Right ventricle myocardium inferior (tissue), 1 donor: ENCODE measurements at places on chromosomes 13 and 19. TPM values are rescaled to one million over a fixed set of nuclear protein-coding genes. Genes with fewer than 3 reads are reported as not detected.
A peak's percentile ranks its signal among the peaks of the same experiment; 100 is the strongest.

GDF15 gene
- total RNA-seq: 0.46 TPM

DNA sequence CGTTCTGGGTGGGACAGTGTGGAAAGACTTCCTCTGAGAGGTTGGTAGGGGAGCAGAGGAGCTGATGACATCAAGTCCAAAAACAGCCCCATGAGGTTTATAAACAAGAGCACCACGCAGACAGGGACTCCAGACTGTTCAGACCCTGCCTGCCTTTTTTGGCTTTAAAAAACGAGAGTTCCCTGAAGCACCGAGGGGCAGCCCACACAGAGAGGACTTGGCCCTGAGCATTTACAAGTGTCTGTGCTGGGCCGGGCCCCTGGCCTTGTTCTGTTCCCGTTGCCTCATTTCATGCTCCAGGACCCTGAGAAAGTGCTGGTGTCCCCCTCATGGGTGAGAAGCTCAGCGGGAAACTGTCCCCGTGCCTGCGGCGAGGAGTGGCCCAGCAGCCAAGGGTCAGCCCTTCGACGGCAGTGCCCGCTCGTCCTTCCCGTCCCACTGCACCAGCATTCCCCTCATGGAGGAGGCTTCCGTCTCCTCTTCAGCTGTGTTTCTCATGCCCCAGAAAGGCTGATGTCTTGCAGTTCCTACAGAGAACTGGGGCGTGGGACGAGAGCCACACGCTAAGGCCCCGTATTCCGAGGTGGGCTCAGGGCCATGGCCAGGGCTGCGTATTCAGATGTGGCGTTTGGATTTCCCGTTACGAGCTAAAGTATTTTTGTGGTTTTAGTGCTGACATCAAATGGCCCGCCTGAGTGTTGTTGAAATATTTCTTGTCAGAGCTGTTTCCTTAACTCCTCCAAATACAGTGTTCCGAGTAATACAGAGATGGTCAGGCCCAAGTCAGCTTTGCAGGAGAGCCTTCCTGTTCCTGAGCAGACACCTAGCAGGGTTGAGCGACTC is 93.5 kb downstream of the ATP11A start:
- DNase-seq: no peak

DNA sequence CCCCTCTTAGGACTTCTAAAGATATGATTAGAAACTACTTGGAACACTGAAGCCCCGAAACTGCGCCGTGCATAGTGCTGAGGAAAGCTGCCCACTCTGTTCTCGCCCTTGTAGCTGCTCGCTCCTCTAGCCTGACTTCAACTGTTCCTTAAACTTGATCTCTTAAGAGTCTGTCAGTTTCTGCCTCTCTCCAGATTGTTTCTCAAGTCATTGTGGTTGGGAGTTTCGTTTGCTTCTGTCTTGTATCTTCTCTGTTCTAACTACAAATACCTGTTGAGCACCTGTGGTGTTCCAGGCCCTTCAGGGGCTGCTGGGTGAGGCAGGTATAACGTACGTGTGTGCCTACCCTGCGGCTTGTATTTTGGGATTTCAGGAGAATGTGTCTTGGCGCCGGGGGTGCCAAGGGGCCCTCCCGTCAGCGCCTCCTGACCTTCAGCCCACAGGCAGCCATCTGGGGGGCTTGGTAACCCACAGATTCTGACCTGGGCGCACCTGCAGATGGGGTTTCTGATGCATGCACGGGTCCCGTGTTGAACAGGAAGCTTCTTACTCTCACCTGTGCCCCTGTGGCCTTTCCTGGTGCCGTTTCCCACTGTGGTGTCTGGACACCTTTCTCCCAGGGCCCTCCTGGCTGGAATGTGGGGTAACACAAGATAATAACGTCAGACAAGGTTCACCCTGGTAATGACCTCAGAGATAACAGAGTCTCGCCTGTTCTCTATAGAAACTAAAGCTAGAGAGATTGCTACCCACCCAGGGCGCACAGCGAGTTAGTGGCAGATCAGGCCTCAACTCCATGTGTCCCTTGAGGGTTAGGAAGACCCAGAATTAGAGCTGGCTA is 17.2 kb upstream of the DCUN1D2 start:
- DNase-seq: no peak

DNA sequence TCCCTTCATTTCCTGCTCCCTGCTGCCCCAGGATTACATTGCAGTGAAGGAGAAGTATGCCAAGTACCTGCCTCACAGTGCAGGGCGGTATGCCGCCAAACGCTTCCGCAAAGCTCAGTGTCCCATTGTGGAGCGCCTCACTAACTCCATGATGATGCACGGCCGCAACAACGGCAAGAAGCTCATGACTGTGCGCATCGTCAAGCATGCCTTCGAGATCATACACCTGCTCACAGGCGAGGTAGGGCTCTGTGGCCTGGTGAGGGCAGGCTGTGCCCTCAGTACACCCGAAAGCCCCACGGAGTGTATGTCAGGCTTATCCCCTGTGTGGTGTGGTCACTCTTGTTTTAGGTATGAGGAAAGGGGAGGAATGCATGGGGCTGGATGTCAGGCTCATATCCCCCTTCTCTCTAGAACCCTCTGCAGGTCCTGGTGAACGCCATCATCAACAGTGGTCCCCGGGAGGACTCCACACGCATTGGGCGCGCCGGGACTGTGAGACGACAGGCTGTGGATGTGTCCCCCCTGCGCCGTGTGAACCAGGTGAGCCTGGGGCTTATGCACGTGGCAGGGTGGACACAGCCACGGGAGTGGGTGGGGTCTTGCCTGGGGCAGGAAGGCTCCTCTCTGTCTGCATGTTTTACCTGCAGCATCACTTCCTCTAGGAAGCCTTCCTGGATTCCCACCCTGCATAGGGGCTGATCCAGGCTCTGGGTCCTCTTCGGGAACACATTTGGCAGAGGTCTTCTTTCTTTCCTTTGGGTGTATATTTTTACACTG is 2.3 kb upstream of the RNF225 start:
- DNase-seq: peak; percentile 60

GRCh38 chr19:46180701-46181387 is 32.8 kb downstream of the IGFL2 start:
- no peak for DNase-seq

DNA sequence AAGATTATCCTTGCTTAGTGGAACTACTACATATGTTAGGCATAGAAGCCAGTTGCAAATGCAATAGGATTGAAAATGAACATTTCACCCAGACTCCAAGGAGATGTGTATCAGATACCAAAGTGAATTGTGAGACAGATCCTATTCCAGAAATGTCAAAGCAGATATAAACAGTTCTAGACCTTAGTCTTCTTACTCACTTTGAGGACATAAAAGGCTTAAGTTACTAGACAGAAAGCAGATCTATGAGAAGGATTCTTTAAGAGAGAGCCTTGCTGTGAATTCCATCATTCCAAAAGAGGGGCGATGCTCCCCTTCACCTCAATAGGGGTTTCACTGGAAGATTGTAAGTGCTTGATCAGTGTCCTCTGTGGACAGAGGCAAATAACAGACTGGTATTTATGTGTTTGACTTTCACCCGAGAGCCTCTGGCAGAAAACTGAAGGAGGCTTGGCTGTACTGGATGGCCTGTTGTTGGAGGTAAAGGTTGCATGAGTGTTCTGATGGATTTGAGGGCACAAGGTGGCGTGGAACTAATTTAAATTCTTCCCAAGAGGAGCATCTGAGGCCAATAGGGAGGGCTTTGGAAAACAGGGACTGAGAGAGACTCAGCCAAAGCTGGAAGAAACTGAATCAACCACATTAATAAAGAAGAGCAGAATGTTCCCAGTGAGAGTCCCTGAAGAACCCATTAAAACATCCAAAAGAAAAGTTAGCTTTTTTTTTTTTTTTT is 194.8 kb downstream of the DCLK1 start:
- no peak for DNase-seq

DNA sequence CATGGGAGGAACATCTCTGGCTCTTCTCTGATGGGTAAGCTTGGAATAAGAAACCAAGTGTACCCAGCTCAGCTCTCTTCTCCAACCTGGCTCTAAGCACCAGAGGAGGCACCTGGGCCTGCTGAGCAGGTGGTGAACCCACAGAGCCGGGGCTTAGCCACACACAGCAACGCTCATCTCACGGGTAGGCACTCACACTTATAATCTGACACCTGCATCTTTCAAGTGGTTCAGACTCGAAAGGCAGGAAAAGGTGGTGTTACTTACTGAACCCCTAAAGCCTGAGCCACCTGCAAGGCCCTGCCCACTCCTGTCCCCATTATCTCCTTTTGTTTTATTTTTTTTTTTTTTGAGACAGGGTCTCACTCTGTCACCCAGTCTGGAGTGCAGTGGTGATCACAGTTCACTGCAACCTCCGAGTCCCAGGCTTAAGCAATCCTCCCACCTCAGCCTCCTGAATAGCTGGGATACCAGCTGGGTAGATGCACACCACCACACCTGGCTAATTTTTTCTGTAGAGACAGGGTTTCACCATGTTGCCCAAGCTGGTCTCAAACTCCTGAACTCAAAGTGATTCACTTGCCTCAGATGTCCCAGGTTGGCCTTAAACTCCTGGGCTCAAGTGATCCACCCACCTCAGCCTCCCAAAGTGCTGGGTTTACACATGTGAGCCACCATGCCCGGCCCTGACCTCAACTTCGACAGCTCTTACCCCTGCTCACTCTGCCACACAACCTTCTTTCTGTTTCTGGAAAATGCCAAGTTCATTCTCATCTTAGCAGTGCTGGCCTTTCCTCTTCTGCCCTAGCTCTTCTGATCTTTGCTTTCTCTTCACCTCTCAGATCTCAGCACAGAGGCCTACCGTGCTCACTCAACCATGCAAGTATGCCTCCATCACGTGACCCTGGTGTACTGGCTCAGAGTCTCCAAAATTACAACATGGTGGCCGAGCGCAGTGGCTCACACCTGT is 9.7 kb downstream of the FBXL12 start:
- no peak for DNase-seq

DNA sequence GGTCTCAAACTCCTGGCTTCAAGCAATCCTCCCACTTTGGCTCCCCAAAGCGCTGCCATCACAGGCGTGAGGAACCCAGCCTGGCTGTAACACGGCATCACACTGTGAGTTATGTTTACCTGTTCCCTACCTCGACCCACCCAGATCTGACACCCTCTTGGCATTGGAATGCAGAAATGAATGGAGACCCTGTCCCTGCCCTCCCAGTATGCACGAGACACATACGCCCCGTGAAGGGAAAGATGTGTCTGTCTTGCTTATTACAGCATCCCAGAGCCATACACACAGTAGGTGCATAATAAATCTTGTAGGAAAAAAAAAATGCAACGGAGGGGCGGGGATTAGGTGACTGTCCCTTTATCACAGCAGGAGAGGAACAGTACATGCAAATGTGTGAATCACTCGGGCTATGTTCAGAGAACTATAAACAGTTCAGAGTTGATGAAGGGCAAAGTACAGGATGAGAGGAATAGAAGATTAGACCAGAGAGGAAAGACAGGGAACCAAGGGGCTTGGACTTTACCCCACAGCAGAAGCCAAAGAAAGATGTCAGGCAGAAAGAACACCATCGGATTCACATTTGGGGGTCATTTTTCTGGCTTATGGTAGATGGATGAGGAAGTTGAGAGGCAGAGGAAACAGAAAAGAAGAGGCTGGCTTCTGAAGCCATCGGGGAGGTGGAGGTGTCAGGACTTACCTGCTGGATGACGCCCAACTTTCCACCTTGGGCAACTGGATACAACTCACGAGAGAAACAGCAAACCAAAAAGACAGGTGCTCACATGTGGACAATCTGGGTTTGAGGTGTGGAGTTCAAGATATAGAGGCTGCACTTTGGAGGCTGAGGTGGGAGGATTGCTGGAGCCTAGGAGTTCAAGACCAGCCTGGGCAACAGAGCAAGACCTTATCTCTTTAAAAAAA is 94.3 kb downstream of the INSR start:
- DNase-seq: no peak

DNA sequence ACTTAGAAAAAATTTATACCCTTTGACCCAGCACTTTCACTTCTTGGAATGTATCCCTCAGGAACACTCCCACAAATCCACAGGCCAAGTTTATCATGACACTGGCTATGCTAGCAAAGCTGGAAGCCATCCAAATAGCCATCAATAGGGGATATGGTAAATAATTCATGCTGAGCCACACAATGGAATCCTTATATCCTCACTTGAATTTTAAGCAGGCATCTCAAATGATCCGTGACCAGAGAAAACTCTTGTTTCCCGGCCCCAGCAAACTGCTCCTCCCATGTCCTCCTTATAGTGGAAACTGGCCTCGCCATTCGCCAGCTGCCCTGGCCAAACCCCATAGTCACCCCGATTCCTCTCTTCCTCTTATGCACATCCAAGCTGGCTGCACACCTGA is 37.6 kb downstream of the GRIK5 start:
- DNase-seq: no peak

LGALS4 gene
- total RNA-seq: 0.76 TPM
